ENCODE measurements at places on chromosomes 6 and 20. TPM values are rescaled to one million over a fixed set of nuclear protein-coding genes. Genes with fewer than 3 reads are reported as not detected.

- DNase-seq, result no peak
Observed at GRCh38 chr6:3325210-3325609, 66.5 kb downstream of the PSMG4 start.

GRCh38 chr6:39196673-39197091 lies 32.6 kb downstream of the KCNK5 start:
- DNase-seq, result no peak

Gene OPRL1
- 6.1 TPM for total RNA-seq

DNA sequence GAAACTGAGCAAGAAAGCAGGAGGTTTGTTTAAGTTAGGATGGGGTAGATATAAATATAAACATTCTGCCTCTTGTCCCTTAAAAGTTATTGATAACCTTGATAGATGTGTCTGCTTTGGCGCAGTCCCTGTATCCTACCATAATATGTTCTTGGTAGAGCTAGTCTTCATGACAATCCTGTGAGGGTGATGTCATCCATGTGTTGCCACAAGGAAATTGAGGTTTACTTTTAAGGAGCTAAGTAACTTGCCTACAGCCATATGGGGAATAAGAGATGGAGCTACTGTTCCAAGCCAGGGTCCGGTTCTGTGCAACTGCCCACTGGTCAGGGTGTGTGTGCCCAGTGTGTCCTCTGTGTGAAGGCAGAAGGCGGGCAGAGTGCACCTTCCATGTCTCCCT lies 78.5 kb downstream of the SSR1 start:
- no peak for DNase-seq

DNA sequence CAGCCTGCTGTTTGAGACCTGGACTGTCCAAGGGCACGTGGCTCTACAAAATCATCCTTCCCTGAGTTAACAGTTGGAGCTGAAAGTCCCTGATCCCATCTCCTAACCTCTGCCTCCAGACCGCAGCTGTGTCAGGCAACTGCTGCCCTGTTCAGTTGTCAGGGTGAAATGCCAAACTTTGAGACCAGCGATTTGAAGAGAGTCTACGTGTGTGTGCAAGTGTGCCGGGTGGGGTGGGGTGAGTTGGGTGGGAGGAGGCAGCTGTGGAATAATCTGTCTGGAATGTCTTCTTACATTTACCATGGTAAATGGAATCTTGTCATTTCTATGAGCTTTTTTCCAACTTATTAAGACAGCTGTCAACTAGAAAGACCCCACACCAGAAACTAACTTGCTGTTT lies 81.0 kb upstream of the FAM8A1 start:
- no peak for DNase-seq

GRCh38 chr20:62758226-62758912 lies 37.9 kb upstream of the MRGBP start:
- no peak for DNase-seq

Gene RAET1G
- not detected for total RNA-seq

GRCh38 chr6:135537741-135538301 lies 40.3 kb upstream of the AHI1 start:
- DNase-seq, result no peak

DNA sequence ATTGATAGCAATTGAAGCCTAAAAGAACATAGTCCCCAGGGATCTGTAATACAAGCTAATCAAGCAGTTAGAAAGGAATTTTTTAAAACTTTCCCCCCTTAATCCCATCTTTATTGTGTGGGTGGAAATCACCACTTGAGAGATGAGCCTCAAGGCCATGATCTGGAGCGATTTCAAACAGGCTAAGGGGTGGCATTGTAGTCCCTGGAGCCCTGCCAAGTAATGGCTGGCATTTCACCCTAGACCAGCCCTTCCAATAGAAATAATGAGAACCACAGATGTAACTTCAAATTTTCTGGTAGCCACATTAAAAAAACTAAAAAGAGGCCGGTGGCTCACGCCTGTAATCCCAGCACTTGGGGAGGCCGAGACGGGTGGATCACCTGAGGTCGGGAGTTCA lies 46.9 kb downstream of the PRDM1 start:
- no peak for DNase-seq

Gene NNAT
- not detected for total RNA-seq

DNA sequence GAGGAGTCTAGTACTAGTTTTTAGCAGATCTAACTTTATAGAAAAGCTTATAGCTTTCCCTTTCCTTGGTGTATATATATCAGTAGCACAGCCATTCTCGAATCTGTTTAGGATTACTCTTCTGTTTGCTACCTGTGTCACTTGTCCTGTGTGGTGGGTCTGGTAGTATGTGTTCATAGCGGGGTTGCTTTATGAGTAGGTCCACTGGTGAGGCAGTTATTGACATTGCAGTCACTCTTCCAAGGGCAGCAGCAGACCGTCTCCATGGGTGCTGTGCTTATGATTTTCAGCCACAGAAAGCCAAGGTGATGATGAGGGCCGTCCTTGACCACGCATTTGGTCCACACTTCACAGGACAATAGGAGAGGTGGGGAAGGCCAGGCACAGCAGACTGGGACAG lies 171.5 kb downstream of the CDKAL1 start:
- no peak for DNase-seq

Gene CST2
- not detected for total RNA-seq

- DNase-seq, result no peak
Observed at GRCh38 chr6:170232186-170233002, 58.5 kb downstream of the DLL1 start.

DNA sequence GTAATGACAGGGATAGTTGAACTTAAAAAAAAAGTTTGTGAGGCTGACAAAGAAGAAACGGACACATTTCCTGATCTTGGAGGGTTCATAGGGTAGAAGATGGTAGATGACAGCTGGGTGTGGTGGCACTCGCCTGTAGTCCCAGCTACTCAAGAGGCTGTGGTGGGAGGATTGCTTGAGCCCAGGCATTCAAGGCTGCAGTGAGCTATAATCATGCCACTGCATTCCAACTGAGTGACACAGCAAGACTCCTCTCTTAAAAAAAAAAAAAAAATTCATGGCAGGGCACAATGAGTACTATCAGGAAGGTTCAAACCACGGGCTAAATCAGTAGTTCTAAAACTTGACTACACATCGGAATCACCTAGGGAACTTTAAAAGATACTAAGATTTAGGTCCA lies 2.0 kb upstream of the MICA start:
- no peak for DNase-seq

Gene C20orf96
- total RNA-seq, result 12.6 TPM

Gene KHDC1
- total RNA-seq, result 22.3 TPM

Gene CAP2
- total RNA-seq, result not detected

- DNase-seq, result peak; percentile 38
Observed at GRCh38 chr6:156866220-156867015, 89.2 kb downstream of the ARID1B start.

Gene SYNE1
- total RNA-seq, result 140 TPM

Gene FUT9
- total RNA-seq, result not detected

Gene SYCP2L
- total RNA-seq, result 1.3 TPM

Gene AFDN
- 68.8 TPM for total RNA-seq

Gene MCM3
- 295 TPM for total RNA-seq

DNA sequence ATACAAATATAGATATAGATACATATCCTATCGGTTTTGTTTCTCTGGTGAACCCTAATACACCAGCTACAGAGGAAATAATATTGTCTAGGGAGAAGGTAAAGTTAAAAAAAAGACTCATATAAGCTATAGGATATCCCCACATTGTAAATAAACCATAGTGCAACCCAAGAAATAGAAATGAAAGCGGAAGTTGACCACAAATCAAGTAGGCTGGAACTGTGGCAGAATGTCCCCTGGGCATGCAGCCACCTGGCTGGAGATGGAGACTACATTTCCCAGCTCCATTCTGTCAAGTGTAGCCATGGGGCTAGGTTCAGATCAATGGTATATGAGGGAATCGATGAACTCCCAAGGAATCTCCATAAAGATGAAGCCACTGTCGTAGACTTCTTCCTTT lies 70.1 kb upstream of the RPS6KA2 start:
- peak; percentile 49 for DNase-seq

DNA sequence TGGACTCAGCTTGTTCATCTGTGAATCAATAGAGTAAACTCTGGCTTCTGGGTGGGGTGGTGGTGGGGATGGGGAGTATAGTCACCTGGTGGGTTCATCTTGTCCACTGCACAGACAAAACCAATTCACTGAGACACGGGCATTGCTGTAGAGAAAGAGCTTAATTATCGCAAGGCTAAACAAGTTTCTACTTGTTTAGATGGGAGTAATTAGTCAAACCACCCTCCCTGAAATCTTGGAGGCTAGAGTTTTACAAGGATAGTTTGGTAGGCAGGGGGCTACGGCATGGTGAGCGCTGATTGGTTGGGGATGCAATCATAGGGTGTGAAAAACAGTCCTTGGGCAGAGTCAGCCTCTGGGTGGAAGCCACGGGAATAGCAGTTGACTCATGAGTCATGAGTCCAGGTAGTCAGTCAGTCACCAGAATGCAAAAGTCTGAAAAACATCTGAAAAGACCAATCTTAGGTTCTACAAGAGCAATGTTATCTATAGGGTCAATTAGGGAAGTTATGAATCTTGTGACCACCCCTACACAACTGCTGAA lies 77.8 kb downstream of the STMND1 start:
- DNase-seq, result no peak

Gene CST9
- not detected for total RNA-seq

- no peak for DNase-seq
Observed at GRCh38 chr6:57224769-57225515, 2.8 kb upstream of the RAB23 start.

Gene HLA-DMA
- 140 TPM for total RNA-seq

DNA sequence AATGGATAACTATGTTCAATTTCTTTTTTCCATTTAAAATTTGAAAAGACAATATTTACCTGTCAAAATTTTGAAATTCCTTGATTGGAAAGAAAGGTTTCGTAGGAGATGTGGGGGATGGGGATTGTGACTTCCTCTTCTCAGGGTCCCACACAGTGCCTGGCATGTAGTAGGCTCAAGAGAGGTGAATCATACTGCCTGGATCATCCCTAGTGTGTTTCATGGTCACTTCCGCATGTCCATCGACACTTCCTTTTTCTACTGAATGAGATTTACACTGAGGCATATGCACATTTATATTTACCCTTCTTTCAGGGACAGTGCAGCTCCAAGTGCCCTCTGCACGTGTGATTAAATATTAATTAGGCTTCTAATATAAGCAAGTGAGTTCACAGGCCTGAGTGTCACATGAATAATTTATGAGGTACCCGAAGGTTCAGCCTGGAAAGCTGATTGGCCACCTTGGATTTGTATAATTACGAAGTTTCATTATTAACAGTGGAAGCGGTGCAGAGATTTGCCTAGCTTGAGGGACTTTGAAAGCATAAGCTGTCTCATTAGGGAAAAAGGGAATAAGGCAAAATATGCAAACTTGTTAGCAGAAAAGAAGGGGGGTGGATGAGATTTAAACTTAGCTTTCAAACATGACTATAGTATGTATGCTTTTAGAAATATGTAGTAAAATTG lies 177.5 kb upstream of the MMS22L start:
- no peak for DNase-seq

GRCh38 chr6:168837254-168838036 lies 396.5 kb downstream of the SMOC2 start:
- DNase-seq, result no peak

DNA sequence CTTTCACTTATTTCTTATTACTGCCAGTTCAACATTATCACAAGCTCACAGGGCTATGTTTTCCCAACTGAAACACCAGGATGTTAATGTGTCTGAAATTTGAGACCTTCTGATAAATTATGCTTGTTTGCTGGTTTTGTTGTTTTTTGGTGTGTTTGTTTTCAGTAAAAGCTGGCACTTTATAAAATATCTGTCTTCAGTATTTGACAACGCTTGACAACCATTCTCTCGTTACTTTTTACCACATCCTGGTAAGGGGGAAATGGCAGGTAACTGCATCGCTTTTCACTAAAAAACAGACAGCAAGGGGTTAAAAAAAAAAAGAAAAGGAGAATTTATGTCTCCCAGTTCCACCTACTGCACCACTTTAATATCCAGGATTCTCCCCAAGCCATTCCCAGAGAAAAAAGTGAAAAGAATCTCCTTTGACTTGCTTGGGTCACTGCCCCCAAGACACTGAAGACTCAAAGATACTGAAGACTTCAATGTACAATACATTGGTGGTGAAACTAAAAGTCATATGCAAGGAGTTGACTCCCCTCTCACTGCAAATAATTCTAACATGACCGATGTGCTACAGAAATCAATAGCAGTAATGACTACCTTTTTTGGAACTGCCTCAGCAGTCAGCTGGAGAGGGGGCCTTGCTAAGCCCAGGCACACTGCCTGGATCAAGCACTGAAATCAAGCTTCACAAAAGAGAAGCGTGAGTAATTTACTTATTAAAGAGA lies 88.9 kb downstream of the HIVEP2 start:
- DNase-seq, result no peak

Gene PRRT1
- total RNA-seq, result 2.4 TPM

Gene GPRC6A
- total RNA-seq, result not detected

DNA sequence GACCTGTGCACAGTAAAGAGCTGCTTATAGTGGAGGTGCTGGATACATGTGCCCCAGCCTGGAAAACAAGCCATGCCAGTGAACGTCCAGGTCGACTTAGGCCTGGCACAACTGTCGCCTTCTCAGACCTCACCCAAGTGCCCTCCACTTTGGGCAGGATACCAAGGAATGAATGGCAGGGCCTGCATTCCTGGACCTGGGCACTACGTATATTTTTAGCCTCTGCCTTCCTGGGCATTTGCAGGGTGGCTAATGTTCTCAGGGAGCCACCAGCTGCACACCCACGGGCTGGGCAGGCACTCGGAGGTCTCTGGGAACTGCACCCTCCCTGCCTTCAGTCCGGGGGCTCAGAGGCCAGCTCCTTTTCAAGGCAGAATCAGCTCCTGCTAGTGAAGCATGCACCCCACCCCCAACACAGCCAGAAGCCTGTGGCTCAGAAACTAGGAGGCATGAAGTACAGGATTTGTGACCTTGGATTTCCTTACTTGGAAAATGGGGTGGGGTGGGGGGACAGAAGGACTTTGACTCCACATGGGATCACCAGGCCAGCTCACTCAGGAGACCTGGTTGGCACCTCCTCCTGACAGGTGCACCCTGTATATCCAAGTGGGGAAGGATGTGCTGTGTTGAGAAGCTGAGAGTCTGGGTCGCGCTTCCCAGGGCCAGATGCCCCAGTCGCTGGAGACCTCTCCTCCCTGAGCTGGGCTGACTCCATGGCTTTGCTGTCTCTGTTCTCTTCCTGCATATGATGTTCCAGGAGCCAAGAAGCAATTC lies 2.5 kb upstream of the LSM14B start:
- no peak for DNase-seq

- DNase-seq, result no peak
Observed at GRCh38 chr6:110366256-110366655, 8.1 kb upstream of the METTL24 start.

Gene ARMC2
- total RNA-seq, result 8.9 TPM

Gene HLA-F
- total RNA-seq, result 65.8 TPM

GRCh38 chr20:62921119-62921687 lies 5.1 kb downstream of the DIDO1 start:
- peak; percentile 64 for DNase-seq

- DNase-seq, result no peak
Observed at GRCh38 chr6:47288267-47289090, 21.2 kb downstream of the TNFRSF21 start.

- no peak for DNase-seq
Observed at GRCh38 chr20:33566781-33567603, 77.1 kb downstream of the CBFA2T2 start.

Gene BPIFA1
- total RNA-seq, result not detected

GRCh38 chr20:20785226-20785625 lies 72.8 kb upstream of the RALGAPA2 start:
- DNase-seq, result no peak

- peak; percentile 57 for DNase-seq
Observed at GRCh38 chr20:46562373-46563169, 12.1 kb upstream of the OCSTAMP start.

- no peak for DNase-seq
Observed at GRCh38 chr6:148831531-148831930, 84.7 kb downstream of the UST start.

GRCh38 chr6:124962639-124963415 lies 590 bp downstream of the RNF217 start:
- DNase-seq, result no peak
